Brain pericyte (primary cell): ENCODE measurements at places on chromosomes 1 and 21.

DNA sequence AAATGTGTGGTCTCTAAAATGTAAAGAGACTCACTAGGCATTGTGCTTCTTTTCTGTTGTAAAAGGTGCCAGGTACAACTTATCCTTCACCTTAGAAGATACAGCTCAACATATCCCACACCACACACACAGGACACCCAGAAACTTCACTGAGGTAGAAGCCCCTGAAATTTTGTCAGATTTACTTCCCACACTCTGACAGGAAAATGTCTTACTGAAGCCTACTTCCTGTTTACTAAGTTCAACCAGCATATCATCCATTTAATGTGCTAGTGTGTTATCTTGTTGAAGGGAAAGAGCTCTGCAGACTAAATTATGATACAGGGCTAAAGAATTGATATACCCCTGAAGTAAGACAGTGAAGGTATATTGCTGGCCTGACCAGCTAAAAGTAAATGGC, 39.9 kb upstream of the INSL5 start:
- DNase-seq = no peak

DNA sequence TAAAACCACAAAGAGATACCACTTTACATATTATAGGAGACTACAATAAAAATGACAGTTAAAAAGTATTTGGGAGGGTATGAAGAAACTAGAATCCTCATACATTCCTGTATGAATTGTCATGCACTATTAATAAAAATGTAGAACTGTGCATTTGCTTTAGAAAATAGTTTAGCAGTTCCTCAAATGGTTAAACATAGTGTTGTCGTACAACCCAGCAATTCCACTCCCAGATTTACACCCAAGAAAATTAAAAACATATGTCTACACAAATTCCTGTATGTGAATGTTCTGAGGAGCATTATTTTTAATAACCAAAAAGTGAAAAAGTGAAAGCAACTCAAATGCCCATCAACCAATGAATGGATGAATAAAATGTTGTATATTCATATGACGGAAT, 23.1 kb upstream of the PDE4B start:
- no peak for DNase-seq

GRCh38 chr1:103101399-103101798, 6.9 kb downstream of the COL11A1 start:
- no peak for DNase-seq

GRCh38 chr1:215416497-215416896, 150.6 kb upstream of the KCTD3 start:
- DNase-seq = no peak

DNA sequence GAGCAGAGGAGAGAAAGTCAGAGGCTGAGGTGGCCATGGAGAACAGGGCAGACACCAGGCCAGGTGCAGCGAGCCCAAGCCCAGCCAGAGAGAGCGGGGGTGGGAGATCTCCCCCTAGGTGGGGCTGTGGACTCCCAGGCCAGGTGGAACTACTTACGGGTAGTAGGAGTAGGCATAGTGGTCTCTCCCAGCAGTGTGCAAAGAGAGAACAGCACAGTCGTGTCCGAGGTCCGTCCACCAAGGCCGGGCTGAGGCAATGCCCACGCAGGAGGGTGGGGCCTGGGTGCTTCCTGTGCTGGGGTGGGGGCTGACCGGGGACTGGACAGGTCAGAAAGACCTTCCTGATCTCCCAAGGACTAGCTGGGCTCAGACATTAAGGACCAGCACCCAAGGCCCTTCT, 263.7 kb downstream of the PTPRU start:
- DNase-seq = no peak

GRCh38 chr1:201276891-201277290, 6.4 kb upstream of the PKP1 start:
- DNase-seq = no peak

DNA sequence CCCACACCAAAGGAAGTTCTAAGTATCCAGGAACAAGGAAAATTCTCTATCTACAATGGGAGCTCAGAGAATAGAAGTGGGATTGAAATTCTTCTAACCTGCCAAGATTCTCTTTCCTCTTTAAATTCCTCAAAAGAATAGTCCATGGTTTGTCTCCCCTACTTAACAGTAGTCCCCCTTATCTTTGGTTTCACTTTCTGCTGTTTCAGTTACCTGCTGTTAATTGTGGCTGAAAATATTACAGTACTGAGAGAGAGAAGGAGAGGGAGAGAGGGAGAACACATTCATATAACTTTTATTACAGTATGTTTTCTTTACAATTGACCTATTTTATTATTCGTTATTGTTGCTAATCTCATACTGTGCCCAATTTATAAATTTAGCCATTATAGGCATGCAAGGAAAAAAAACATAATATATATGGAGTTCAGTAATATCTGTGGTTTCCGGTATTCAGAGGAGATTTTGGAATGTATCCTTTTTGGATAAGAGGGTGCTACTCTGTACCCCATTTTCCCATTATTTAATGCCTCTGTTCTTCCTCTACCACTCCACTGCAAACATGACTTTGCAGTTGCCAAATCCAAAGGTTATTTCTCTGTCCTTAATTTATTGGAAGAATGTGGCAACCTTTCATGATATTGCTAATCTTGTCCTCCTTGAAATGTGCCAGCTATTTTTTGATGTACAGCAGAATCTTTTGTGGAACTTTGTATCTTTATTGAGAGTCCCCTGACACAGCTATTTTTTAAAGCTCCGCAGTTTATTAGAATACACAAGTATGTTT, 68.0 kb downstream of the USP25 start:
- DNase-seq = no peak

DNA sequence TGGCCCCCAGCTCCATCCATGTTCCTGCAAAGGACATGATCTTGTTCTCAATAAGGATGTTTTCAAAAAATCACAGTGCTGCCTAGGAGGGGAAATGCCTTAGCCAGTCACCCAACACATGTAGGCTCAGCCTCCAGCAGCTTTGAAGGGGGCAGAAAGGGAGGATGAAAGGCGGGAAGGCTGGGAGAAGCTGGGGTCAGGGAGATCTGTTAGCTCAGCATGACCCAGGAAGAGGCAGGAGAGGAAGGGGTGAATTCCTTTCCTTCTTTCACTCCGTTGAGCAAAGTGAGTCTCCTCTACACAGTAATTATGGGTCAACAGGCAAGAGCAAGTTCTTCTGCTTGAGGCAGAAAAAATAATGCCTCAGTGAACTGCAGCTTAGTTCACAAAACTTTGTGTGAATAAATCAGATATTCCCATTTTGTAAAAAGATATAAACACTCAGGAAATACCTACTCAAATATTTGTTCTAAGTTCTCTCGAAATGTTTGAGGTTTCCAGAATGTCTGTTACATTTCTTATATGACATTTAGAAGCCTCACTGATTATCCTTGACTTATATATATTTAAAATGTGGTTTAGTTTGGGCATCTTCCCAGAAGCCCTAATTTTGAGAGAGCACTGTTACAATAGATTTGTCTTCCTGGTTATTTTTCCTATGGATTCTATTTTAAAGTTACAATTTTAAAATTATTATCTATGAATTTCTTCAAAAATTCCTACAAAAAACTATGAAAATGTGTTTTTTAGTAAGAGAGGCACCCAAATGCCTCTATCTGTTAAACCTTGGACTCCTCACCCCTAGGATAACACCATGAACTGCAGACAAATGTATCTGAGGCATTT, 116.8 kb downstream of the KCNJ6 start:
- DNase-seq = no peak

- no peak for DNase-seq
These were observed 11.7 kb upstream of the SLC26A9 start for GRCh38 chr1:205954819-205955404.

DNA sequence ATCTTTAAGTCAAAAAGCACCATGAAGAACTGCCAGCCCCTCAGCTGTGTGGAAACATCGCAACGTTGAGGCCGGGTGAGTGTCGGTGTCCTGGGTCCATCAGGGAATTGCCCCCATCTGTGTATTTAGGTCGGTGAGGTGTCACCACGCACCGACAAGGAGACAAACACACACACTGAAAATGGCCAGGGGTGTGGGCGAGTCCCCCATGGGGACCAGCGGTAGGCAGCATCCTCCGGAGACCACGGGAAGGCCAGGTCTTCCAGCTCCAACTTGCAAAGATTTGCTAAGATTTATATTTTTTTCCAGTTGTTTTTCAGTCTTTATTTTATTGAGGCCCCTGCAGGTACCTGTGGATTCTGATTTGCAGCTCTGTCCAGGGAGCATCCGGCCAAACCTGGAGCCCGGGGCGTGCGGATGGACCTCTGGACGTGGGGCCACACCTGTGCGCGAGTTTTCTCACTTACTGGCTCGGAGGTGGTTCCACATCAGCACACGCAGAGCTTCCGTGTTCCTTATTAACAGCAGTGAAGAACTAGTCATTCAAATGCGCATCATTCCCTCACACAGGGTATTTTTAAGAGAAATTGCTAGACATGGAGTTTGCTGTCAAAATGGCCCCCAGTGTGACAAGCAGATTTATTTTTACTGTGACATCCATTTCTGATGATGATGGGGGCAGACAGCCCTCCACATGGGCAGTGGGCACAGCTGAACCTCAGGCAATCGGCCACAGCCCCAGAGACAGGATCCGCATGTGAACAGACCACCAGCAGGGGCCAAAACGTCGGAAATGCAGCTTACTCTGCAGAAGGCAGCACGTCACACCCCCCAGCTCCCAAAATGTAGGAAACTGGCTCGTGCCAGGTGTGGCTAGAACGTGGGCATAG, 17.2 kb upstream of the SLC19A1 start:
- DNase-seq = no peak

DNA sequence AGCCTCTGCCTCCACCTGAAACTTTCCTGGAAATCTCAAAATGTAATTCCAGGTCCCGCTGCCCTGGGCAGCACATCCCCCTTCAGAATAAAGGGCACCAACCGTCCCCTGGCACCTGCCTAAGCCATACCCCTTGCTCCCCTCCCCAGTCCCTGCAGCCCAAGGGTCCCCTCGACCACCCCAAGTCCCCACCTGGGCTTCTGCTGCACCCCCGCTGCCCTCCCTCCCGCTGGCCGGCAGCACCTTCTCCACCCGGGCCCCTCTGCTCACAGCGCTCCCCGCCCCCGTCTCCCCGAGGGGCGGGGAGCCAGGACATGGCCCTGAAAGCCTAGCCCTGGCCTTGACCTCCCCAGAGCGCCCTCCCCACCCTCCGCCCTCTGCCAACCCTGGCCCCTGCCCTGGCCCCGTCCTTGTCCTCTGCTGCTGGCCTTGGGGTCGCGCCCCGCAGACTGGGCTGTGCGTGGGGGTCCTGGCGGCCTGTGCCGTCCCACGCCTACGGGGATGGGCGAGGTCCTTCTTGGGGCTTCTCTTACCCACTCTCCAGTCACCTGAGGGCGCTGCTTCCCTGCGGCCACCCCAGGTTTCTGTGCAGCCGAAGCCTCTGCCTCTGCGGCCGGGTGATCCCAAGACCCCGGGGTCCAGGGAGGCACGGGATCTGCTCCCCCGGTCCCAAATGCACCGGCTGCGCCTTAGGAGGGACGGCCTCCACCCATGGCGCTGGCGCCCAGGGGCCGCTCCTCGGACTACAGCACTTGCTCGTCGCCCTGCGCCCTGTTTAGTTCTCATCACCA, 41.7 kb downstream of the WDR4 start:
- no peak for DNase-seq

DNA sequence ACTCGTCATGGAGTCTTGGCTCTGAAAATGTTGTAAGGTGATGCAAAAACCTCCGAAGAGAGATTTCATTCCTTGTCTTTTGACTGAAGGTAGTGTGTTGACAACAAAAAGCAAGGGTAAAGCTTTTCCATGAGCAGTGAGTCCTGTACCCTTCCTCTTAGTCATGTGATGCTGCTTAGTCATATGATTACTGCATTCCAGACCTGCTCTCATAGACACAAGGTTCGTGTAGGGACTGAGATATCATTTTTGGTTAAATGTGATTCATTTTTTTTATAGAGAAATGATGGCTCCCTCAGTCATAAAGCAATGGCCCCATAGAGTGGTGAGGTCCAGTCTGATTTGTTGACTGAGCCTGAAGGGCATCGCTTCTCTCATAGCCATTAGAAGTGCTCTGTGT, 9.2 kb downstream of the KCNJ6 start:
- DNase-seq = no peak

- no peak for DNase-seq
These were observed 36.3 kb downstream of the NRDC start for GRCh38 chr1:51842261-51842660.

DNA sequence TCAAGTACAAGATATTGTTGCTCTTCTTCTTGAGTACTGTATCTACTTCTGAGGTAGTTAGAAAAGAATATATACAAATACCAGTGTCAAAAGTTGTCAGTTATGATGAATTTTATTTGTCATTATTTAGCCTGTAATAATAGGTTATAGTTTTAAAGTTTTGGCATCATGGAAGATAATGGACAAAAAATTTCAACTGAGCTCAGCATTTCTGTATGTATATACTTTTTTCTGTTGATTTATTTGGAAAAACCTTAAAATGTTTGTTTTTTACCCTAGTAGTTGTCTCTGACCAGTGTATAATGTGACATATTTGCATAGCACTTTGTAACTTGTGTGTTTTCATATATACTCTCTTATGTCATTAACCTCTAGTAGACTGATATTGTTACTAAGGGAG, 11.1 kb downstream of the SLC35A3 start:
- DNase-seq = no peak

DNA sequence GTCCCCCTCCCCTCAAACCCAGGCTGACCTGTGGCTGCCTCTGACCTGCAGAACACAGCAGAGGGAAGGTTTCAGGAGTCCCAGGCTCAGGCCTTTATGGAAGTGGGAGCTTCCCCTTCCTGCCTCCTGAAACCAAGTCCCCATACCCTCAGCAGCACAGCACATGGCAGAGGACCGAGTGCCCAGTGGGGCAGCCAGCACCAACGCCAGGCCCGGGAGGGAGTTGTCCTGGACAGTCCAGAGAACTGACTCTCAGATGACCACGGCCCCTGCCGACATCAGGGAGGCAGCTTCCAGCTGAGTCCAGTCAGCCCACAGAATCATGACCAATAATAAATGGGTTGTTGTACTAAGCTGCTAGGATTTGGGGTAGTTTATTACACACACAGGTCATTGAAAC, 79.6 kb upstream of the ERG start:
- no peak for DNase-seq

GRCh38 chr1:117590273-117590925, 15.4 kb upstream of the TENT5C start:
- DNase-seq = no peak

GRCh38 chr1:78165816-78166215, 120.0 kb downstream of the GIPC2 start:
- no peak for DNase-seq

DNA sequence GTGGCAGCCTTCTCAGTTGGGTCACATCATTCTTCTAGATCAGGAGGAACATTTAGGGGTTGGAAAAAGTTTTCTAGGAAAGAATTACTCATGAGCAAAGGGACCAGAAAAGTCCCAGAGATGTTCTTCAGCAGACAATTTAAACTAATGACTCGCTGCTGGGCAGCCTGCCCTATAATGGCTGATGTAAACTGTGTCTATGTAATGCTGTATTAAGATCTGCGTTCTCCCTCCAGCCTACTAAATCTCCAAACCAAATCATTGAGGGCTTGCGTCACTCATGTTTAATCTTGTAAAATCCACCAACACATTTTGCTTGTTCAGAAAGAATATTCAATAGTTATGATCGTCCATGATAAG, 92.1 kb downstream of the LRRC8C start:
- DNase-seq = no peak
